Panc1 (cell line): ENCODE measurements at places on chromosomes 5 and 9. TPM values are rescaled to one million over a fixed set of nuclear protein-coding genes. Genes with fewer than 3 reads are reported as not detected.

GRCh38 chr9:86942281-86943200 lies 4.8 kb downstream of the GAS1 start:
- DNase-seq: no peak

GRCh38 chr9:131645078-131645776 lies 94.6 kb downstream of the RAPGEF1 start:
- DNase-seq: no peak

- DNase-seq: no peak
Measured at GRCh38 chr9:127943731-127944144, 6.1 kb upstream of the DPM2 start.

- no peak for DNase-seq
Measured at GRCh38 chr9:136728548-136729123, 14.1 kb downstream of the LCN10 start.

The GLT6D1 gene
- not detected for total RNA-seq
